ENCODE measurements at places on chromosomes 3 and 15. TPM values are rescaled to one million over a fixed set of nuclear protein-coding genes. Genes with fewer than 3 reads are reported as not detected.

Gene SH2D7
- total RNA-seq, result not detected

Gene MESP1
- total RNA-seq, result 6.2 TPM

Gene CTXND1
- total RNA-seq, result not detected

GRCh38 chr15:31265871-31266711 is 60.5 kb upstream of the KLF13 start:
- DNase-seq, result peak; percentile 36

- DNase-seq, result no peak
Observed at GRCh38 chr15:62382046-62382445, 217.0 kb upstream of the C2CD4B start.

DNA sequence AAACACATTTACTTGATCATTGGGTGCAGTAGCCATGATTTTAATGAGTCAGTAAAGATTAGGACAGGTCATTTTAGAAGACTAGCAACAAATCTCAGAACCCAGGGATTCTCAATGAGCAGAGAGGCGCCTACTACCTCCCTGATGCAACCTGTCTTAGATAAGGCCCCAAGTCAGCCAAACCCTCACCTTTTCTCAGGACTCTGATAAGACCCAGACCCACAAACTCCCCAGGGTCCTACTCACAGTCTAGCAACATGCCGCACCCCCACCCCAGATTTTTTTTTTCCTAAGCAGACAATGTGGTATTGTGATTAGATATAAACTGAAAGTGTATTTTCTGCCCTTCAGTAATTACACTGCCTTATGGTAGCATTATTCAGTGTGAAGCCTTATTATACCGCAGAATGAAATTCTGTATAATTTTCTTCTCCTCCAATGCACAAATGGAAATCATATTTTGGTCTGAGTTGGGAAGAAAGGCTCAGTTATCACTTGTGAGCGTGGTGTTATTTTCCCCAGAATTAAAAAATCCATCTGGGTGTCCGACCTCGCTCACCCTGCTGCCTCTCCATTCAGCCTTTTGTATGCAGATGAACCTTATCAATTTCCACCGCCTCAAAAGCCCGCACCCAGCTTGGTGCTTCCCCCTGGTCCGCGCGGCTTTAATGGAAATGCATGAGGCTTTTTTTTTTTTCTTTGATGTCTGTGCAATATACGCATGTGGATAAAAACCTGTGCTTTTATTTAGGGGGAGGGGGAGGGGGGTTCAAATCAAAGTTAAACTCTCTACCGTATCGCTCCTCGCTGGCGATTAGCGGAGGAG is 122.0 kb upstream of the SOX14 start:
- no peak for DNase-seq

DNA sequence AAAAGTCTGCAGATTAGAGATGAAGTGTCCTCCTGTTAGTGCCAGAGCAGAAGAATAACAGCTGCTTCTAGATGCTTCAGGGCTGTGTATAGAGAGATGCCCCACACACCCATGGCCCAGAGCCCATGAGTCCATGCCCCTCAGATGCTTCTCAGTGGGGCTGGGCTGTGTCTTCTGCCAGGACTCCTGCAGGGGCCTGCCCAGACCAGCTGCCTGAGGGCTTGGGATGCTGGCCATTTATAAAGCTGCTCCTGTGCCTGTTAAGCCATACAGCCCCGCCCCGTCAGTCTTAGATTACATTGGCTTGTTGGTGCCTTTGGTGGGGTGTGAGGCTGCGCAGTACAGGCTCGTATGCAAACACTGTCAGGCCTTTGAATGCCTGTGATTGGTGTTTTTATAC is 318.0 kb upstream of the CTDSPL start:
- DNase-seq, result no peak

DNA sequence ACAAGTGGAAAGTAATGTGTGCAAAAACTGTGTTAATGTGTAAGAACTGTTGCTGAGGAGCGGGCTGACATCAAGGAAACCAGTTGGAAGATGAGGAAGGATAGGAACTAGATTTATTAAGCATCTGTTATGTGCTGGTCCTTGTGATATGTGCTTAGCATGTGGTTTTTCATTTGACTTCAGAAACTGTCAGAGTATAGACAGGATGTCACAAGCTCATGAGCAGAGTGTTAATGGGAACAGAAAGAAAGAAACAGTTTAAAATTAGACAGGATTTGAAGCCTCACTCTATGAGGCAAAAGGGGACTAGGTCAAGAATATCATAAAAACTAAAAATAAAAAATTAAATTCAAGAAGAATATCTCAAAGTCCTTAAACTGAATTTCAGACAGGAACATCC is 270.6 kb upstream of the DPPA4 start:
- no peak for DNase-seq

- DNase-seq, result no peak
Observed at GRCh38 chr3:8621872-8622271, 22.7 kb downstream of the SSUH2 start.
